ENCODE measurements at places on chromosomes 1 and 21.

GRCh38 chr1:20400341-20401177, 85.5 kb downstream of the CAMK2N1 start:
- DNase-seq = no peak

DNA sequence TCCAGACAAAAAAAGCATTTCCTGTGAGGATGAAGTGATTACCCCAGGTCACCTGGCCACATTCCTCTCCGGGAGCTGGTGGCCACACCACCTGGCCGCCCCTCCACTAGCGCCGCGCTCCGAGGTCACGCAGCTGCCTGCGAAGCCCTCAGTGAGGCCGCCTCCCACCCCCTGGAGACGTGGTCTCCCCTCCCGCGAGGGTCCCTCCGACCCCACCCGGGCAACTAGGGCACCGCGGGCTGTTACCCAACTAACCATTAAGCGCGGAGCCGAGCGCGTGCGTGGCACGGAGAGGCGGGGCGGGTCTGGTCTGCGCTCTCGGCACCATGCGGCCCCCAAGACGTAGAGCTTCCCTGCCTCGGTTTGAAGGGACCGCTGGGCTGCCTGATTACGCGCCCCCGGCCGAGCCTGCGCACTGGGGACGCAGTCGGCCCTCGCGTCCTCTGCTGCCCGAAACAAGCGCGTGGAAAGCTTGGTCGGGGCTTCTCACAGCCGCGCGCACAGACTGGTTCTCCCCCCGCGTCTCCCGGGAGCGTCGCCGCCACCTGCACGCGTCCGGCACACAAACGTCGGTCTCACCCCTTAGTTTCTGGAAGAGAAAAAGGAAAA, 106.5 kb downstream of the SLC16A1 start:
- DNase-seq = no peak

DNA sequence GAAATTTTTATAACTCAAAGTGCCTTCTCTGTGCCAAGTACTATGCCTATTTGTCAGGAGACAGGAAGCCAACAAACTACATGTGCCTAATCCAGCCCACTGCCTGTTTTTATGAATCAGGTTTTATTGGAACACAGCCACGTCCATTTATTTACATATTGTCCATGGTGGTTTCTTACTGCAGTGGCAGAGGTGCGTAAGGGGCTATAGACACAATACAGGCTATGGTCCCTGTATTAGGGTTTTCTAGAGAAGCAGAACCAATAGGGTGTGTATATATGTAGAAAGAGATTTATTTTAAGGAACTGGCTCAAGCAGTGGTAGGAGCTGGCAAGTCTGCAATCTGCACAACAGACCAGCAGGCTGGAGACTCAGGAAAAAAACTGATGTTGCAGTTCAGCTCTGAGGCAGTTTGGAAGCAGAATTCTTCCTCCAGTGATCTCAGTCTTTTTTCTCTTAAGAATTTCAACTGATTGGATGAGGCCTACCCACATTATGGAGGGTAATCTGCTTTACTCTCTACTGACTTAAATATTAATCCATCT, 15.4 kb downstream of the PPIE start:
- DNase-seq = no peak

DNA sequence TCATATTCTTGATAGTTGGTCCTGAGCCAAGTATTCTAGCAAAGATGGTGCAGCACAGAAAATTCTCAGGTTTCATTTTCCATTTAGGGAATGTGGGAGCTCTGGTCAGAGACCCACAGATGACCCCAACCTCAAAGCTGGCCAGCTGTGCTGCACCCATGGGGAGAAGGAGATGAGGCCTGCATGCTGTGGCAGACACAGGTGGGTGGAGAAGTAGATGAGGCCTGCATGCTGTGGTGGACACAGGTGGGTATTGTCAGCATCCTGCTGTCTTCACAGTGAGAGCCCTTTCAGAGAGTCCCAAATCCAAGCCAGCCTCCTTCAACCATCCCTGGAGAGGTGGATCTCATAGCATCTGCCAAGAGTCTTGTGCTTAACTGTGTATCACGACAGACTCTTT, 77.7 kb downstream of the DSCAM start:
- DNase-seq = no peak

- no peak for DNase-seq
These were observed 40.3 kb upstream of the TLR5 start for GRCh38 chr1:223183268-223183862.

GRCh38 chr1:153602749-153603148, 10.2 kb downstream of the S100A16 start:
- no peak for DNase-seq

- no peak for DNase-seq
These were observed 21.3 kb downstream of the CCDC30 start for GRCh38 chr1:42484382-42484781.

- no peak for DNase-seq
These were observed 8.4 kb downstream of the UBASH3A start for GRCh38 chr21:42411891-42412635.
